ENCODE measurements at places on chromosomes 2 and 18.

GRCh38 chr2:121836611-121837010 lies 81.2 kb downstream of the TSN start:
- no peak for DNase-seq

DNA sequence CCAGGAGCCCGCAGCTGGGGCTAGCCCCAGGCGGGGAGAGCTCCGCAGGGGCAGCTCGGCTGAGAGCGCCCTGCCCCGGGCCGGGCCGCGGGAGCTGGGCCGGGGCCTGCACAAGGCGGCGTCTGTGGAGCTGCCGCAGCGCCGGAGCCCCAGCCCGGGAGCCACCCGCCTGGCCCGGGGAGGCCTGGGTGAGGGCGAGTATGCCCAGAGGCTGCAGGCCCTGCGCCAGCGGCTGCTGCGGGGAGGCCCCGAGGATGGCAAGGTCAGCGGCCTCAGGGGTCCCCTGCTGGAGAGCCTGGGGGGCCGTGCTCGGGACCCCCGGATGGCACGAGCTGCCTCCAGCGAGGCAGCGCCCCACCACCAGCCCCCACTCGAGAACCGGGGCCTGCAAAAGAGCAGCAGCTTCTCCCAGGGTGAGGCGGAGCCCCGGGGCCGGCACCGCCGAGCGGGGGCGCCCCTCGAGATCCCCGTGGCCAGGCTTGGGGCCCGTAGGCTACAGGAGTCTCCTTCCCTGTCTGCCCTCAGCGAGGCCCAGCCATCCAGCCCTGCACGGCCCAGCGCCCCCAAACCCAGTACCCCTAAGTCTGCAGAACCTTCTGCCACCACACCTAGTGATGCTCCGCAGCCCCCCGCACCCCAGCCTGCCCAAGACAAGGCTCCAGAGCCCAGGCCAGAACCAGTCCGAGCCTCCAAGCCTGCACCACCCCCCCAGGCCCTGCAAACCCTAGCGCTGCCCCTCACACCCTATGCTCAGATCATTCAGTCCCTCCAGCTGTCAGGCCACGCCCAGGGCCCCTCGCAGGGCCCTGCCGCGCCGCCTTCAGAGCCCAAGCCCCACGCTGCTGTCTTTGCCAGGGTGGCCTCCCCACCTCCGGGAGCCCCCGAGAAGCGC lies 15.0 kb upstream of the GMPPA start:
- no peak for DNase-seq

DNA sequence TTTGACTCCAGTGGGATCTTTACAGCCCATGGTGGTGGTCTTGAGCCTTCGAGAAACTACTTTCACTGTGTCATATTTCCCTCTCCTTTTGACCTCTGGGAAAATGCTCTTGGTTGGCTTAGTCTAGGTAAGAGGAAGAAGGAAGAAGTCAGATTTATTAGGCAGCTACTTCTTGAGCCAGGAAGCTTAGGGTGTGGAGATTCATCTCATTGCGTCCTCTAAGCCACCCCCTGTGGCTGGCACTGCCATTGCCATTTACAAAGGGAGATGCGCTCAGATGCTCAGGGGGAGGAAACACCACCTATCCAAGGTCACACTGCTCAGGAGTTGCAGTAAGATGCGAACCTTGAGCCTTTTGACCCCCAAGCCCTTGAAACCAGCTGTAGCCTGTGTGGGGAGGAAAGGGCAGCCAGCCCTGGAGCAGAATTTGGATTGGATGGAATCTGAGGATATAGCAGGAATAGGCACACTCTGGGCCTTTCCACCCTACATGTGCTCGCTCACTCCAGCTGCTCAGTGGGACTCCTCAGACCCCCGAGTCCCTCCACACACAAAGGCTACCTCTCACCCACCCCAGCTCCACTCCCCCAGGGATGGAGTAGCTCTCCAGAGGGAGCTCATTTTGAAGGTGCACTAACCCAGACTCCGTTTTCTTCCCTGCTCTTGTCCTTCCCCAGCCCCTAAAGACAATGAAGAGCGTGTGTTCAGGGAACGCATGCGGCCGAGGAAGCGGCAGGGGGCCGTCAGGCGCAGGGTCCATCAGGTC lies 321.3 kb upstream of the EPAS1 start:
- DNase-seq, result no peak

GRCh38 chr2:140199312-140199711 lies 1419.1 kb upstream of the NXPH2 start:
- DNase-seq, result no peak

DNA sequence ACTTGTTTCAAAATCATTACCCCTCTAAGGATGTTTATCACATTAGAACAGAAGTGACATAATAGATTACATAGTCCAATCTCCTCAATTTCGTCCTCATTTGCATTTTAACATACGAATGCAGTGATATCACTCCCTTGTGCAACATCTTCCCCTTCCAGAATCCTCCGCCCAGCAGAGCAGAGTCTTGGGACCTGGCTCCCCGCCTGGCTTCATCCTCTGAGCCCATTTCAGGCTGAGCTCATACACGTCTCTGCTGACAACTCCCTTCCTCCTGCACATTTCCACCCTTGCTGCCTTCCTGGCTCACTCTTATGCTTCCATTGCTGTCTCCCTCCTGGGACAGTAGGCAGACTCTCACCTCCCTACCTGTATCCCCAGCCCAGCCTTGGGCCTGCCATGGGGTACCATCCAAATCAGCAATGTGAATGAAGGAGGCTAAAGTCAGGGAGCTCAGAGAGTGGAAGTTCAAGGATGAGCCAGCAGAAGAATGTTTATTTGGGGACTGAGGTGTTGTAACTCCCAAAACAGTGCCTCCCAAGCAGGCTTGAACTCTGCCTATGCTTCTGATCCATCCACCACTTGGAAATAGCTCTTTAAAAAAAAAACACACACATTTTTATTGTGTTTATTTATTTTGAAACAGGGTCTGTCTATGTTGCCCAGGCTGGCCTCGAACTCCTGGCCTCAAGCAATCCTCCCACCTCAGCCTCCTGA lies 165.2 kb downstream of the TMEM200C start:
- no peak for DNase-seq

- no peak for DNase-seq
Observed at GRCh38 chr2:237955640-237956401, 11.0 kb upstream of the UBE2F start.

DNA sequence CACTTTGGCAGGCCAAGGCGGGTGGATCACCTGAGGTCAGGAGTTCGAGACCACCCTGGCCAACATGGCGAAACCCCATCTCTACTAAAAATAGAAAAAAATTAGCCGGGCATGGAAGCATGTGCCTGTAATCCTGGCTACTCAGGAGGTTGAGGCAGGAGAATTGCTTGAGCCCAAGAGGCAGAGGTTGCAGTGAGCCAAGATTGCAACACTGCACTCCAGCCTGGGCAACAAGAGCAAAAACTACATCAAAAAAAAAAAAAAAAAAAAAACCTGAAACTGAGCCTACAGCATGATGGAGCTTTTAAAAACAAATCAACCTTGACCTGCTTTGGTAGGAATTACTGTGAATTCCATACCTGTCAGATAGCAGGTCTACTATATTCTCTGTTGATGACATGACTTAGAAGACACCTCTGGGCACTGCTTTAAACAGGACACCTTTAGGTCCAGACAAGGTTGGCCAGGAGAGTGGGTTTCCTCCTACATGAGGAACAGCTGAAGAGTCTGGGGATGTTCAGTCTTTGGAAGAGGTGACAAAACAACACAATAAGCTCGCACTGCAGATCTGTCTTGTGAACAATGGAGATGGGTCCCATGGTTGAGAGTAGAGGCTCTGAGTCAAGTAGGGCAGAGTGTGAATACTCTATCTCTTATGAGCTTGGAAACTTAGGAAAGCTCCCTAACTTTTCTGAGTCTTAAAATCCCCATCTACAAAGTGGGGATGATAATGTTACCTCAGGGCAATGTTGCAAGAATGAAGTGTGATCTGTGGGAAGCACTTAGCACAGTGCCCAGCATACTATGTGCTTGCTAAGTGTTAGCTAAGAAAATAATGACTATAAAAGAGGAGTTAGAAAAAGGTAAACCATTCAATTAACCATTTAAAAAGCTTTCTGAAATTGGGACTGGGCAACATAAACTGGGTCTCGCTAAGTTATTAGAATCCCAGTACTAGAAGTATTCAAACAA lies 25.2 kb downstream of the TMEM163 start:
- no peak for DNase-seq

- DNase-seq, result no peak
Observed at GRCh38 chr2:7913974-7914373, 767.9 kb upstream of the ID2 start.

DNA sequence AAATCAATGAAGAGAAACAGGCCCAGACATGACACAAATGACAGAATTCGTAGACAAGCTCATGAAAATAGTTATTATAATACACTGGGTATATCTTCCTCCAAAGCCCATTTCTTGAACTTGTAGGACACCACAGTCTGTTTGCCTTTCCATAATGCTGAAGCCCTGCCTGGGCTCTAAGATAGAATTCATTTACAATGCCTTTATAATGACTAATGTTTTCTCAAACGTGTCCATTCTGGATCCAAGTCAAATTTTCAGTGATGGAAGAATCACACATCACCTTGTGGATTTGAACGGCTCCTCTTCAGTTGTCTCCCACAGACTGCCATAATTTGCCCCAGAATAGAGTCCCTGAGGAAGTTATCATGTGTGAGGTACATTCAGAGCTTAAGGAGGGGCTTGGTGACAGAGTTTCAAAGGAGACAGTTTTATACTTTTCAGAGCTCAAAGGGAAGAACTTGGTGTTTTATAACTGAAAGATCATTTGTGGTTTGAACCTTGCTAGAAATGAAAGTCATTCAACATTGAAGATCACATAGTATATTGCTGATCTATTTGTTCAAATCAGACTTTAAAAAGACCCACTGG lies 38.2 kb downstream of the CASP8 start:
- DNase-seq, result no peak

- no peak for DNase-seq
Observed at GRCh38 chr2:240922245-240922981, 16.3 kb downstream of the CROCC2 start.

DNA sequence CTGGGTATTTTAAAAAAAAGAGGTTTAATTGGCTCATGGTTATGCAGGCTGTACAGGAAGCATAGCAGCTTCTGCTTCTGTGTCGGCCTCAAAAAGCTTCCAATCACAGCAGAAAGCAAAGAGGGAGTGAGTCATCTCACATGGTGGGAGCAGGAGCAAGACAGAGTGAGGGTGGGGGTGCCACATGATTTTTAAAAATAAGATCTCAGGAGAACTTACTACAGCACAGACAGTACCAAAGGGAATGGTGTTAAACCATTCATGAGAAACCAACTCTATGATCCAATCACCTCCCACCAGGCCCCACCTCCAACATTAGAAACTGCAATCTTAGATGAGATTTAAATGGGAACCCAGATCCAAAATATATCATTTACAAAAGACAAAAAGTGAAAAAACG lies 14.6 kb downstream of the ZNF519 start:
- DNase-seq, result no peak

DNA sequence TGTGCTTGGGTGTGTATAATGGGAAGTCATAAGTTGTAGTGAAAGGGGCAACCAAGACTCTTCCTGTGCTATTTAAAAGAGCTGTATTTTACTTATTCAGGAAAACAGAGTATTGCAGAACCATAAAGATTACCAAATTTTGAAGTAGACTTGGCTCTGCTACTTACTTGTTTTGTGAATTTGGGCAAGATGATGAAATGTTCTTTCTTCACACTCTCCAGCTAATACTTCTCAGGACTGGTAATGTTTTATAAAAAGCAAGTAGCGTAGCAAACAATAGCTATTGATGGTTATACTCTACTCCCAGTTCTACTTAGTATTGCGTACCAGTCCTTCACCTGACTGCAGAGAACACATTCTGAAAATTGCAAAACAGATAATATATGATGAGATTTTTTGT lies 374.1 kb downstream of the ARHGAP15 start:
- no peak for DNase-seq

GRCh38 chr2:168356477-168356835 lies 99.6 kb upstream of the CERS6 start:
- no peak for DNase-seq

- DNase-seq, result no peak
Observed at GRCh38 chr2:149410701-149411484, 80.5 kb downstream of the LYPD6 start.

DNA sequence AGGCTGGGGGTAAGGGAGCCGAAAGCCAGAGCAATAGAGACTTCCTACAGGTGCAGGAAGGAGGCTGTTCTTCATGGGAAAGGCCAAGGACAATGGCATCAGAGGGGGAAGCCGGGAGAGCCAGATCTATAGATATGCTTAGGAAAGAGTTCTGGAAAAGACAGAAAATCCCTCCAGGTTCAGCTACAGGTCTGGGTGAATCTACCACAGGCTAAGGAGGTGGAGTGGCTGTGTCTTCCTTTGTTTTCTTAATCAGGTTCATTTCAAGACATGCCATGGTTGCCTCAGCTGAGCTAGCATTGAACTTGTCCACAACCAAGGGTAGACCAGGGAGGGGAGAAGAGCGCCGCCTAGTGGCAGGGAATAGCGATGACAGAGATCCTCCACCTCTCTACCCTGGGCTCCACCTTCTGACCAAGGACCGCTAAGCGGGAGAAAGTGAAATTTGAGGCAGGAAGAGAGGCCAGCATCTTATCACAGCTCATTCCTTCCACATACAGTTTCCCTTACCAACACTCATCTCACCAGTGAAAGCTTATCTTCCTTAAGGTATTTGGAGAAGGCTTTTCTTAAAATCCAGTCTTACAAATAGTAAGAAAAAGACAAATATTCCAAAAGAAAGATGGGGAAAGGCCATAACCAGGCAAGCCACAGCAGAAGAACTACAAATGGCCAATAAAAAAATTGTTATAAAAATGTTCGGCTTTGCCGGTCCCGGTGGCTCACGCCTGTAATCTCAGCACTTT lies 74.2 kb downstream of the VIT start:
- DNase-seq, result peak; percentile 77

GRCh38 chr2:228239207-228239906 lies 57.9 kb upstream of the SPHKAP start:
- no peak for DNase-seq

DNA sequence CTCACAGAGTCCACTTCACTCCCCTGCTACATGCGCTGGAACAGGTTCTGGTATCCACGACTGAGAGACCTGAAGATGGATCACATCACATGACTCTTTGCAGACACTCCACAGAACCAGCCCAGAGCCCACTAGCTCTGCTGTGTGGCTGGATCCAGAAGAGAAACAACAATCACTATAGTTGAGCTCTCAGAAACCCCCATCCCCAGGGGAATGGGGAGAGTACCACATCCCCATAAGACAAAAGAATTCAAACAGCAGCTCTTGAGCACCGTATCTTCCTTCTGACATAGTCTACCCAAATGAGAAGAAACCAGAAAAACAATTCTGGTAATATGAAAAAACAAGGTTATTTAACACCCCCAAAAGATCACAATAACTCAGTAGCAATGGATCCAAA lies 76.4 kb downstream of the ZSWIM2 start:
- no peak for DNase-seq

DNA sequence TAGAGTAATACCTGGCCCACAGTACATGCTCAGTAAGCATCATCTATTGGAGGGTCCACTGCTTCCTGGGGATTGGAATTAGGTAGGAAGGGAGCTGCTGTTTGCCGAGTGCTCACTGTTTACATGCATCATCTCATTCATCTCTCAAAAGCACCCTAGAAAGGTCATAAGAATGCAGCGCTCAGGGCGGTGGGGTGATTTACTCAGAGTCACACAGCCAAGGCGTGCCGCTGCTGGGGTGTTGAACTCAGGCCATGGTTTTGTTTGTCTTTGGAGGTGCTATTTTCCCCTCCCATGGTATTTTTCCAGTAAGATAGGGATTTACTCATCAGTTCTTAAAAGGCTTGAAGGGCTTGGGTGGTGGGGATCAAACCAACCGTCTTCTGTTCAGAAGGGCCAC lies 227.5 kb downstream of the LDLRAD4 start:
- DNase-seq, result no peak

GRCh38 chr2:172072303-172072702 lies 13.0 kb upstream of the DLX1 start:
- DNase-seq, result no peak
